ENCODE measurements at places on chromosomes 7 and 10. TPM values are rescaled to one million over a fixed set of nuclear protein-coding genes. Genes with fewer than 3 reads are reported as not detected.

LIPM gene
- total RNA-seq, result not detected

CHCHD1 gene
- total RNA-seq, result 24.0 TPM

SLC18A2 gene
- not detected for total RNA-seq

SEMA3E gene
- 3.7 TPM for total RNA-seq

FBXO24 gene
- total RNA-seq, result 0.52 TPM

SLC13A1 gene
- total RNA-seq, result not detected

PRXL2A gene
- 24.3 TPM for total RNA-seq

SAP25 gene
- total RNA-seq, result 1.4 TPM

Measured in astrocyte (in vitro differentiated cells and primary cell).